ENCODE measurements at places on chromosomes 13 and 19.
A peak's percentile ranks its signal among the peaks of the same experiment; 100 is the strongest.

GRCh38 chr13:112057439-112057735, 9.6 kb upstream of the SOX1 start:
- DNase-seq, result no peak

- no peak for DNase-seq
Observed at GRCh38 chr13:55653497-55653896, 1487.2 kb upstream of the PRR20A start.

- DNase-seq, result no peak
Observed at GRCh38 chr19:6587998-6588507, 2.9 kb downstream of the CD70 start.

GRCh38 chr13:66489172-66489571, 741.0 kb downstream of the PCDH9 start:
- DNase-seq, result no peak

DNA sequence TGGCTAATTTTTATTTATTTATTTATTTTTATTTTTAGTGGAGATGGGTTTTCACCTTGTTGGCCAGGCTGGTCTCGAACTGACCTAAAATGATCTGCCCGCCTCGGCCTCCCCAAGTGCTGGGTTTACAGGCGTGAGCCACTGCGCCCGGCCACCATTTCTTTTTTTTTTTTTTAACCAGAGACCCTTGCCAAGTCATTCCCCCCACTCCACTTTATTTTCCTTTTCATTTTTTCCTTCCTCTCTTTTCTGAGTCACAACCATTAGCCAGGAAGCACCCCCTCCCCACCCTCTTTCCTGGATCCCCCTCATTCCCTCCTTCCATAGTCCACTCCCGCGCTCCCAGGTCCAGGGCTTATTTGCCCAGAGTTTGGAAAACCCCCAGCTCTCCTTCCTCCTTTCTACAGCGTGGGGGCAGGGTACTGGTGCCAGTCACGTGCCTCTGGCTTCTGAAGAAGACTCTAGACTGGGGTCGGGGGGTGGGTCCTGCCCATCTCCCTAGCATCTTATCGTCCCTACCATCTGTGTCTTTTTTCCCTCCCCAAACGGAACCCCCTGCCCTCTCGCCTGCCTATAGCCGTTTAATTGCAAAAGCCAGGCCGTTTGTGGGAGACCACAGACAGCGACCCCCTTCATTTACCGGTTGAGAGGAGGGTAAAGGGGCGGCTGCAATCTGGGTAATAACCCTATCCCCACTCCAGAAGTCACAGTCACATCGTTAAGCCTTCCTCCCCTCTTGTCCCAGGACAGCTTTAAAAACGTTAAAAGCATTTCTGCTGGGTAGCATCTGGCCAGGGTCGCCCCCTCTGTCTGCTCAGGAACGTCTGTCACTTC, 1.1 kb upstream of the CALR start:
- DNase-seq, result no peak

- no peak for DNase-seq
Observed at GRCh38 chr13:75771818-75772217, 135.7 kb downstream of the LMO7 start.

- no peak for DNase-seq
Observed at GRCh38 chr13:113117335-113117872, 5.2 kb upstream of the F10 start.

- DNase-seq, result no peak
Observed at GRCh38 chr13:78993792-78994191, 334.8 kb upstream of the OBI1 start.

DNA sequence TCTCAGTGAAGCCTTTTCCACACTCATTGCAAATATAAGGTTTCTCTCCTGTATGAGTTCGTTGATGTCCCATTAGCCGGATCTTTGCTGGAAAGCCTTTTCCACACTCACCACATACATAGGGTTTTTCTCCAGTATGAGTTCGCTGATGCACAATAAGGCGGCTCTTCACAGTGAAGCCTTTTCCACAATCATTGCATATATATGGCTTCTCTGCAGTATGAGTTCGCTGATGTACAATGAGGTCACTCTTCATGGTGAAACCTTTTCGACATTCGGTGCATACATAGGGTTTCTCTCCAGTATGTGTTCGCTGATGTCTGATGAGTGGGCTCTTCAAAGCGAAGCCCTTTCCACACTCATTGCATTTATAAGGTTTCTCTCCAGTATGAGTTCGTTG, 6.8 kb upstream of the ZNF350 start:
- DNase-seq, result no peak

DNA sequence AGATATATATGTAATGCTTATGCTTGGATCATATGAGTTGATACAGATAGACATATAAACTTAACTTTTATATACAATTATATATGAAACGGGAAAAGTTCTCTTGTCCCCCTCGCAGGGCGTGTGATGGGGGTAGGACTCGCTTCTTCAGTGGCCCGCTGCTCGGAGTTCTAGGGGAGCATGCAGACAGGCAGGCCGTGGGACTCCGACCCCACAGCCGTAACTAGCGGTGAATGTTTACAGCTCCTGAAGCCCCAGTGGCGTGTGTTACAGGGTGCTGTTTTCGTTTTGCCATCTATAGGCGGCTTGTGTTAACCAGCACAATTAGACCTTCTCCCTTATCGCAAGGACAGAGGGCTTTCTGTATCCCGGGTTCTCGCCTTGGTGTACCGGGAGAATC, 1899.8 kb downstream of the PCDH9 start:
- no peak for DNase-seq

DNA sequence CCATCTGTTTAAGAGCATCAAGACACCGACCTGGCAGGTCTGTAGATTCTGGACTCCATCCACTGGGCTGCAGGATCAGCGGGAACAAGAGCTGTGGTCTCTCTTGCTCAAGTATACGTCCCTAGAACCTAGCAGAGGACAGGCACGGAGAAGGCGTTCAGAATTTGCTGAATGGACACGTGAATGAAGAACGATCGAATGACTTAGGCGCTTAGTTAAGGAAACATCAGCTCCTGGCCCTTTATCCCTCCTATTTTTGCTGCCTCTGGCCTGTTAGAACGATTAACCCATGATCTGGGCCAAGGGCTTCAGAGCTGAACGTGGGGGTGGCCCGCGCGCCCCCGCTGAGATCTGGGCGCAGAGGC, 953 bp downstream of the DZIP1 start:
- DNase-seq, result no peak

DNA sequence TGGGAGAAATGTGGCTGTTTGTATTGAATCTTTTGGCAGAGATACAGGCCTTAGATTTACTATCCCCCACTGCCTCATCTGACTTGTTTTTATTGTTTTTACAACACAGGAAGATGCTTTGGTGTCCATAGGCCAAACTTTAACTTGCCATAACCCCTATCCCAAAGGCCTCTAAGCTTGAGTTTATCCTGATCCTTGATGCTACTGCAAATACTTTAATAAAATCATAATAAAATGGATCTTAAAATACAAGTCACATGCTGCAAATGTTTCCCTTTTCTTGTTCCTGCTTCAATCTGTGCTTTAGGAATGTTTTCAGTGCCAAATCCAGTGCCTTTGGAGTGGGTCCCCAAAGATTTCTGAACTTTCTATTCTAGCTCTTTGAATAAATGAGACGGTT, 770.6 kb downstream of the DACH1 start:
- DNase-seq, result no peak

- no peak for DNase-seq
Observed at GRCh38 chr19:46040952-46041500, at the start of gene IGFL4. Gene IGFL4, minus strand, starts transcription at chr19:46041002. Its CDS starts 40 bp downstream, at chr19:46040962.

DNA sequence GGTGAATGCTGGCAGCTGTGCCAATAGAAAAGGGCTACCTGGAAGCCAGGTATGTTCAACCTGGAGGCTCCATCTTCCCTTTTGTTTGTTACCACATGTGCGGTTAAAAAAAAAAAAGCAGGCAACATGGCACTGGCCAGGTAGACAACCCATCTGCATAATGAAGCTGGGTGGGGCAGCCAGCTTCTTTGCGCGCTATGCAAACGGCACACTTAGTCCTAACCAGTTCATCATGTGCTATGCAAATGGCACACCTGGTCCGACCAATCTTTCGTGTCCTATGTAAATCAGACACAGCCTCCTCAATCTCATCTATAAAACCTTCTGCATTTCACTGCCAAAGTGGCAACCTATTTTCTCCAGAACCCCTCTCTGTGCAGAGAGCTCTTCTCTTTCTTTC, 11.3 kb upstream of the IGSF23 start:
- DNase-seq, result no peak

DNA sequence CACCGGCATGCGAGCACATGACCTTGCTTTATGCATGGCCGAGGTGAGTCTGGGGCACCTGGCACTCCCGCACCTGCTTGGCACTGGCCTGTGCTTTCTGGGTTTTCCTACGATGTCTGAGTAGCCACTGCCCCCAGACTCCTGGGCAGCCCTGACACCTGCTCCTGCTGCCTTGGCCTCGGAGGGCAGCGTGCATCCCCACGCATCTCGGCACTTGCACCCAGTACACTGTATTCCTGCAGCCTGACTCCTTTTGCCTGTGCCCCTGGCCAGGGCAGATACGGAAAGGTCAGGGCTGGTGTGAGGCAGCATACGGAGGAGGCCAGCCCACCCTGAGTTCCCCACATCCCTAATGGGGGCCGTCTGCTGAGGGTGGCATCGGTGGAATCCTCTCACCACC, 340.6 kb downstream of the TEX29 start:
- no peak for DNase-seq

- DNase-seq, result no peak
Observed at GRCh38 chr13:61954092-61954491, 538.4 kb upstream of the PCDH20 start.

DNA sequence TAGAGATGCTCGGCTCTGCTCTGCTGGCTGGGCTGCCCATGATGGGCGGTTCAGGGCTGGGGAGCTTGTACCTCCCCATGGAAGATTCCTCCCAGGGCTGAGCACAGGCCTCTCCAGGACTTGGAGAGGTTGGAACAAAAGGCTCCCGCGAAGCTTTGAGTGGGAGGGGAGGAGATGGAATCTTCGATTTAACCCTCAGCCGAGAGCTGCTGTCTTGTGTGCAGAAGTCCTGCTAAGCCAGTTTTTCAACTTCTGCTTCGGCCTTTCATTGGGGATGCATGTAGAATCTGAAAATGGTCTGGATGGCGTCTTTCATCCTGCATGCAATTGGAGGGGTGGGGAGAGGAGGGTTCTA, 163.3 kb downstream of the KDM4B start:
- DNase-seq, result no peak

DNA sequence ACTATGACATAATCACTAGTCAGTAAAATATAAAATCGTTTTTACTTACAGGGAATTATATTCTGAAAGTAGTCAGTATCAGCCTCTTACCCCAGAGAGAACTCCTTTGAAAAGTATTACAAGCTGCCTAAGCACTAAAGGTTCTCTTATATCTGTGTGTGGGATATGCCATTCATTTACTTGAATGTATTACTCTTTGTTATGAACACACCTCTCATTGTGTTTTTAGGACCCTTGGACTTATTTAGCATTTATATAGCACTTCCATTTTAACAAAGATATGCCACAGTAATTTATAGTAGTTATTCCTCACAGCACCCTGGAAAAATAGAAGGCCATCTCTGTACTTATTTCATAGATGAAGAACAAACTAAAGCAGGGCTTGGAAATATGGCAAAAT, 1178.0 kb downstream of the OLFM4 start:
- no peak for DNase-seq

- no peak for DNase-seq
Observed at GRCh38 chr19:45179072-45179891, 698 bp downstream of the BLOC1S3 start.

DNA sequence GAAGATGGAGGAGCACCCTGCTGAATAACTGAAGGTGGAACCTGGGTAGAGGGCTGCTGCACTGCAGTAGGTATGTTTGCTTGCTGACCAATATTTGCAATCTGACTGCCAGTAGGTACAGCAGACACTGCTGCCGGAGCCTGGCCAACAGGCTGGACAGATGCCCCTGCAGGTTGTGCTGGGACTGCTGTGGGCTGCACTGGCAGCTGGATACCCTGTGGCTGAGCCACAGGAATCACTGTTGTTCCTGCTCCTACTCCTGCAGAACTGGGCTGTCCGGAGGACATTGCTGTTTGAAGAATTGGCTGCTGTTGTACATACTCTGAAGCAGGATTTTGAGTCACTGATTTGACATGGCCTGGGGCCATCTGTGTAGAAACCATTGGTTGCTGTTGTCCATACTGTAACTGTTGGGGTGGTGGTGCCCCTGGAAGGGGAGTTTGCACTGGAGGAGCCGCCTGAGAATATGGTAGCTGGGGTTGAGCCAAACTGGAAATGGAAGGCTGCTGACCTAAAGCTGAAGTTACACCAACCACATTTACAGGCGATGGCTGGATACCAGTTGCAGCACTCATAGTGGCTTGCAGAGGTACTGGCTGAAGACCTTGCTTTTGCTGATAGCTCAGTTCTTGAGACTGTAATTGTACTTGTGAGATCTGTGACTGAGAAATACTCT, 2.2 kb downstream of the TSC22D1 start:
- no peak for DNase-seq

GRCh38 chr19:45059258-45059965, 16.9 kb downstream of the ZNF296 start:
- peak; percentile 45 for DNase-seq

- no peak for DNase-seq
Observed at GRCh38 chr13:109769275-109769674, 17.1 kb downstream of the IRS2 start.

GRCh38 chr19:54554896-54555295, 18.7 kb upstream of the LILRA2 start:
- DNase-seq, result no peak

GRCh38 chr19:45862271-45862563, 730 bp downstream of the SYMPK start:
- DNase-seq, result no peak

DNA sequence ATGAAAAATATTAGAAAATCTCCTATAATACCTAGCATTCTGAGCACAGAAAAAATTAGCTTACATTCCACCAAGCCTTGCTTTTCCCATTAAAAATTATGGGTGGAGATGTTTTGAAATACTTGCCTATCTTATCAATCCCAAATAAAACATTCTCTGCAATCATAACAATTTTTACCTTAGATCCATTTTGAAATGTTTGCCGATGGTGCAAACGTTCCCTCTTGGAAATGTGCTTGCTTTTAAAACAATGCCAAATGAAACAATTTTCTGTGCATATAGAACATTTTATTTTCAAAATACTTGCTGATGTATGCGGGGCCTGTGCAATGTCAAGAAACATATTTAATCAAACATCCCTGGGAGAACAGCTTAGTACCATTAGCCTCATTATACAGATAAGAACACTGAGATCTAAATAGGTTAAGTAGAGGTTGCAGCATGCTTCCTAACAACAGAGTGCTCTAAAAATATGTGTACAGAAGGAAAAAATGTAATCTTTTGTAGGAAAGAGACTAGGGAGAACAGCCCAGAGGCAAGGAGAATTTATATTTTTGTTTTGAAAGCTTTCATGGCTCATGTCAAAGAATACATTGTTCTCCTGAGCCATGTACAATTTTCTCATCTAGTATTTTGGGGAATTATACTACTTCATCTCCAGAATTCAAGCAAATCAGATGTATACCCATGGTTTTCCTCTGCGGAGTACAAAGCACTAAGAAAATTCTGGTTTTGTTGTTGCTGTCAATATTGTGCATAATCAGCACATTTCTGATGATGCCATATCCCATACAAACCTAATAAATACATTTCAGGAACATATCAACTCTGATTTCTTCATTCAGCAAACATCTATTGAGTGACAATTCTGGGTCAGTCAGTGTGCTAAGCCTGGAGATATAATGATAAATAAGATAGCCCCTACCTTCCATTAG, 25.9 kb upstream of the FNDC3A start:
- DNase-seq, result no peak

- no peak for DNase-seq
Observed at GRCh38 chr19:32798201-32798600, 71.4 kb downstream of the SLC7A9 start.

All from pulmonary artery endothelial cell (primary cell).